SHP77 (cell line): ENCODE measurements at places on chromosomes 5 and 9.

GRCh38 chr9:135355521-135356011 lies 124.0 kb upstream of the PPP1R26 start:
- DNase-seq, result no peak

- no peak for DNase-seq
These were observed 89.6 kb upstream of the LRRTM2 start for GRCh38 chr5:138964647-138965201.

DNA sequence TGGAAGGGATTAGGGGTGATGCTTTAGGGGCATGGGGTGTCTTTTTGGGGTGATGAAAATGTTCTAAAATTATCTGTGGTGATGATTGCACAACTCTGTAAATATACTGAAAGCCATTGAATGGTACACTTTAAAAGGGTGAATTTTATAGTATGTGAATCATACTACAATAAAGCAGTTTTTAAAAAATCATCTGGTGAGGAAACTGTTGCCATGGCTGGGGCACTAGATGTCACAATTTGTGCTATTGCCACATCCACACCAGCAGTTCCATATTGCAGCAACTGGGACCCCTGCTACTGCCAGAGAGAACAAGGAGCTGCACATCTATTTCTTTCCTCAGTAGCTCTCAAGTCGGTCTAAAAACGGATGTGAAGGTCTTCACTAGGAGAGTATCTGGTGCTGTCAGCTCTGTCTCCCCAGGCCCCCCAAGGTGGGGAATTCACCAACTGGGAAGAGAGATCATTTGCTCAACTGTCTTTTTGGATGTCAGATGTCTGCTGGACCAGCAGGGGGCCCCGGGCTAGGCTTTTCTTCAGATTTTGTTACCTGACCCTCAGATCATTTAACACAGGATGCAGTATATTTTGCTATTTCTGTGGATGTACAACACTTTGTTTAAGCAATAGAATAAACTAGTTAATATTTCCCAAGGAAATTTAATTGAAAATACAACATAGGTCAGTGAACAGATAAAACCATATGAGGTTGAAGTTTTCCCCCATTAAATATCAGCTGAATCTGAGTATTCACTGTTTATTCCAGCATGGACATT lies 13.2 kb downstream of the CMYA5 start:
- peak; percentile 6 for DNase-seq

GRCh38 chr9:89935801-89936200 lies 331.0 kb downstream of the GADD45G start:
- DNase-seq, result no peak

DNA sequence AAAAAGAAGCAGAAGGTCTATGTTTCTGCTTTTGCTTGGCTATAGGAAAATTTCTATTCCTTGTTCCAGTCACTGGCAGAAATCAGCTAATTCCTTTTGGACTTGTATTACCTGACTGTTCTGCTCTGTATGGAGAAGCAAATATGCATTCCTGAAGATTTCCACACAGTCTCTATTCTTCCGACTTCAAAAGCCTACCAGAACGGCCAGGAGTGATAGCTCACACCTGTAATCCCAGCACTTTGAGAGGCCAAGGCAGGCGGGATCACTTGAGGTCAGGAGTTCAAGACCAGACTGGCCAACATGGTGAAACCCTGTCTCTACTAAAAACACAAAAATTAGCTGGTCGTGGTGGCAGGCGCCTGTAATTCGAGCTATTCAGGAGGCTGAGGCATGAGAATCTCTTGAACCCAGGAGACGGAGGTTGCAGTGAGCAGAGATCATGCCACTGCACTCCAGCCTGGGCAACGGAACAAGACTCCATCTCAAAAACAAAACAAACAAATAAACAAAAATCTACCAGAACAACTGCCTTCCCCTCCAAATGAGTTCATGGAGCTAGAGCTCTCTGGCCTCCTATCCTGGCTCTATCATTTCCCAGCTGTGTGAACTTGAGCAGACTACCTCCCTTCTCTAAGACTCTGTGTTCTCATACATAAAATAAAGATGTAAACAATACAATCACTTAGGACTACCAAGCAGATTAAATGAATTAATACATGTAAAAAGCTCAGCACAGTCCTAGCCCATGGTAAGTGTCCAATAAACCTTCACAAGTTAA lies 17.0 kb downstream of the MYO10 start:
- no peak for DNase-seq

DNA sequence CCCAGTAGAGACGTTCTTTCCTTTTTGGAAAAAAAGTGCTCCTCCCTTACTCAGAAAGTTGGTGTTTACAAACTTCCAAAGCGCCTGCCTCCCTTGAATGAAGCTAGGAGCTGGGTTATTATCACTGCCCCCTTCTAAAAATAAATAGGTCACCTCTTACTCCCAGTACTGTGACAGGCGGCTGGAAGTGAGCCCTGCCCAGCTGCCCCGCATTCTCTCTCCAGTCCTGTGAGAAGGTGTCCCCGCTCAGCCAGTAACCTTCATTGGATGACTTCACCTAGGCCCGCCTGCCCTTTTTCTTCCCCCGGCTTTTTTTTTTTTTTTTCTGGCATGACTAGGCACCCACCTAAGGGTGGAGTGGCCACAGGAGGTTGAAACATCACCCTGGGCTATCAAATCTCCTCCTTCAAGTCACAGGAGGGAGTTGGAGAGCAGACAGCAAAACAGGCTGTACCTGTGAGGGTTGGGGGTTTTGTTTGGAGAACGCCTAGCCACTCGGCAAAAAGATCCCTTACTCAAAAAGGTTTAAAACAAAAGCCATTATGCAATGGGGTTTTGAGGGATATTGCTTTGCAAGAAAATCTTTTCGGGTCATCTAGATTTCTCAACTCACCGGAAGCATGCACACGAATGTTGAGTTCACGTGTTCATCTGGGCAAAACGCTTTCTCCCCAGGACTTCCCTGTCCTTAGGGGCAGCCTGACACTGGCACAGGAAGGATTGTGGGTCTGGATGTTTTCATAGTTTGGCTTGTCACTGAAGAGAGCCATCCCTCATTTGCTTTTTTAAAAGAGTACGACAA lies 43.3 kb upstream of the ZNF622 start:
- DNase-seq, result peak; percentile 71

DNA sequence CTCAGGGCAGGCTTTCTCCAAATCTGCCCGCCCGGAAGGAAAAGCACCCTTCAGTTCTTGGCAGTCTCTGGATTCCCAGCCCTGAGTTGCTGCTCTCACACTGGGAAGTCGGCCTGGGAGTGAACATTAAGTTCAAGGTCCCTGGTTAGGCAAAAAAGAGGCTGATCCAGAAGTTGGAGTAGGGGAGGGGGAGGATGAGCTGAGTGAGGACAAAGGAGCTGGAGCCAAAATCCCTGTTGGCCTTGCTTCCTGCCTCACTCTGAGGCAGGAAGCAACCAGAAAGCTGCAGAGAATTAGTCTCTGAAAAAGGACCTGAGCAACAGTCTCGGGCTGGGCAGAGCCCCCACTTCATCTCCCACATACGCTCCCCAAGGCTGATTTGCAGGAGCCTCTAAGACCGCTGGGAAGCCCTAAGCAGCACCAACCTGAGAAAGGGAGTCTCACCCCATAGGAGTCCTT lies 15.0 kb upstream of the RPS14 start:
- DNase-seq, result no peak

DNA sequence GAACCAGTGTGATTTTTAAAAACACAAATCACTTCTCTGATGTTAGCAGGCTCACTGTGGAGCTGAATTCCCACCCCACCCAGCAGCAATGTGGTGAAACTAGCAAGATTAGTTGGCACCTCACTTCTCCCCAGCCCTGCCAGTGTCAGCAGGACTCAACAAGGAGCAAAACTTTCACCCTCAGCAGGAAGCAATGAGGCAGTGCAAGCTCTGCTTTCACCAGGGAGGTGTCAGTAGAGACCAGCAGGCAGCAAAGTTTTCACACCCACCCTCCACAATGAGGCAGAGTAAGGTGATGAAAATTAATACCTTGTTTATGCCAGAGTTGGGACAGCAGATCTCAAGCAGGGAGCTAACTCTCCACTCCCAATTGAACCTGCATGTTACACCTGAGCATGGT lies 565.0 kb downstream of the CETN3 start:
- no peak for DNase-seq

GRCh38 chr5:56045469-56045868 lies 50.7 kb upstream of the IL6ST start:
- DNase-seq, result no peak

GRCh38 chr9:5610491-5610890 lies 18.4 kb upstream of the RIC1 start:
- DNase-seq, result no peak

GRCh38 chr5:133780619-133781280 lies 168.4 kb upstream of the FSTL4 start:
- no peak for DNase-seq

- DNase-seq, result peak; percentile 37
These were observed 633 bp upstream of the PPP1R26 start for GRCh38 chr9:135478829-135479468.

- no peak for DNase-seq
These were observed 30.4 kb downstream of the DPYSL3 start for GRCh38 chr5:147479444-147479843.

- no peak for DNase-seq
These were observed 438 bp downstream of the SOX30 start for GRCh38 chr5:157651623-157652376.

DNA sequence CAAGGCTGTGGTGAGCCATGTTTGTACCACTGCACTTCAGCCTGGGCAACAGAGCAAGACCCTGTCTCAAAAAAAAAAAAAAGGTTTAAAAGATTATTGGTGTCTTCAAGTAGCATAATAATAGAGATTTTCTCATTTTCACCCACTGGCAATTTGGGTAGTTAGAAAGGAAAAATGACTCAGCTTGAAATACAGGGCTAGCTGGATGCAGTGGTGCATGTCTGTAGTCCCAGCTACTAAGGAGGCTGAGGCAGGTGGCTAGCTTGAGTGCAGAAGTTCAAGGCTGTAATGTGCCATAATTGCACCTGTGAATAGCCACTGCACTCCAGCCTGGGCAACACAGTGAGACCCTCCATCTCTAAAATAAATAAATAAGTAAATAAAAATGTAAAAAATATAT lies 111.1 kb downstream of the ARRDC3 start:
- DNase-seq, result no peak

- no peak for DNase-seq
These were observed 69.8 kb downstream of the CMYA5 start for GRCh38 chr5:79759436-79759835.
